Kidney glomerular epithelial cell (primary cell): ENCODE measurements at places on chromosomes 3 and 15.
A peak's percentile ranks its signal among the peaks of the same experiment; 100 is the strongest.

DNA sequence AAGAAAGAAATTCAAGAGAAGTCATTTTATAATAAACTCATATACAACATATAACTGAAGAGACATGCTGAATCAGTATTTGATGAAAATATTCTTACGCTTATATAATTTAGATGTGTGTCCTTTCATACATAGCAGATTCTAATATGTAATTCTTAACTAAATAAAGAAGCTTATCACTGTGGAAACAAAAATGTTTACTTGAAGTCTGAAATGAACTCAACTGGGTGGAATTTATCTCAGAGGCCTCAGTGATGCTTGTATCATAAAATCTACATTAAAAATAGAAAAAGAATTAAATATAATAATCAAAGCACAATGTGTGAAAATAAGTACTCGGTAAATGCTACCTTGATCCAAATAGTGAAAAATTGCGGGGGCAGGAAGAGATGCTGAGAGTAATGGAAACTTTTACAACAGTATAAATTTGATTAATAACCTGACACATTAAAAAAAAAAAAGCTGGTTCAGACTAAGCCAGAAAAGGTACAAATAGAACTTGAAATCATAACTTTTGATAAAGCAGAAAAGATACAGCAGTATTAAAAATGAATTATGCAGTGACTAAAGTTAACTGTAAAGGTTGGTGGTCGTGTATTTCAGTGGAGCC is 12.0 kb upstream of the CBLB start:
- DNase-seq = no peak

GRCh38 chr15:89799011-89799911 is 15.4 kb downstream of the ANPEP start:
- peak; percentile 38 for DNase-seq

DNA sequence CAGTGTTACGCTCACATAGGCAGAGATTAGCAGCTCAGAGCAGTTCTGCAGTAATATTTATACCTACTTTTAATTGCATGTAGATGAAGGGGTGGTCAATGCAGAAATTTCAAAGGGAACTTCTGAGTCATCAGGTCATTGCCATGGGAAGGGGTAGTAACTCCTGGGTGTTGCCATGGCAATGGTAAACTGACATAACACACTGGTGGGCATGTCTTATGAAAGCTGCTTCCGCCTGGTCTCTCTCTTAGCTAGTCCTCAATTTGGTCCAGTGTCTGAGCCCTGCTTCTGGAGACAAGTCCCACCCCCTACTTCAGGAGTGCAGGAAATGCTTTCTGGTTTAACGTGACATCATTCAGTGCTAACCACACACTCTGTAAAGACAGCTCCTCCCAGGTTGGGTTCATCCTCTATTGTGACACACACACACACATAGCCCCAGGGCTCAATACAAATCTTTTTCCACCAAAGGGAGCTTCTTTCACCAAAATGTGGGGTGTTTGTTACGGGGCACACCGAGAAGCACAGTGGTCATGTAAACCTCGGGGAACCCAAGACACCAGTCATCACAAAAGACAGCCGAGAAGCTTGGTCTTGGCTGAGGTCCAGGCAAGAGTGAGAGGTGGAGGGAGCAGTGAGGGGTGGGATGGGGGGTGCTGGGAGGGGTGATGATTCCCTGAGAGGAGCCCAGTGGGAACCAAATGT is 74.5 kb downstream of the TLE3 start:
- peak; percentile 64 for DNase-seq

DNA sequence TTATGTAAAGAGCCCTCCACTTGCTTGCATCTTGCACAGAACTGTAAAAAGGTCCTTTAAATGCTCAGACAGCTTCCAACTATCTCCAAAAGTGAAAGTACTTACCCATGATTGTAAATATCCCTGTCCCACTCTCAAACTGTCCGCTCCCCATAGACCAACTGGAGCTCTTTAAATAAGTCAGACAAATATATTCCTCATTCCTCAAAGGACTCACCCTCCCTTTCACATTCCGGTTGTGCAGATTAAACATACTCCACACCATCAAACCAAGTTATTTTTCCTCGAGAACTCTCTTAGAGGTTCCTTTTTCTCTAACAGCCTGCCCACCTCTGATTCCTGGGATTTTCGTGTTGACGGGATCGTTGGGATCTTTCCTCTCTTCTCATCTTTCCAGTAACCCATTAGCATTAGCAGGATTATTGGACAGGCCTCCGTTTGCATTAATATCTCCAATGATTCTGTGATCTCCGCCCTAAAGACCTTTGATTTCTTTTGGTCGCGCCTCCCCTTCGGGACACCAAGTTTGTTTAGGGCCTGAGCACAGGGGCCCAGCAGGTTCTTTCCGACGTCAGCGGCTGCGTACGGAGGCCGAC is 763 bp downstream of the GOLGB1 start:
- peak; percentile 56 for DNase-seq

GRCh38 chr15:55774113-55774970 is 31.4 kb upstream of the PRTG start:
- DNase-seq = no peak

- no peak for DNase-seq
Observed at GRCh38 chr3:150784747-150785125, 21.8 kb upstream of the SIAH2 start.

- peak; percentile 20 for DNase-seq
Observed at GRCh38 chr3:14949126-14949525, 1.7 kb downstream of the NR2C2 start.

- DNase-seq = no peak
Observed at GRCh38 chr3:143120716-143121240, 1.2 kb downstream of the CHST2 start.

- no peak for DNase-seq
Observed at GRCh38 chr3:42053476-42053875, 37.7 kb upstream of the TRAK1 start.

DNA sequence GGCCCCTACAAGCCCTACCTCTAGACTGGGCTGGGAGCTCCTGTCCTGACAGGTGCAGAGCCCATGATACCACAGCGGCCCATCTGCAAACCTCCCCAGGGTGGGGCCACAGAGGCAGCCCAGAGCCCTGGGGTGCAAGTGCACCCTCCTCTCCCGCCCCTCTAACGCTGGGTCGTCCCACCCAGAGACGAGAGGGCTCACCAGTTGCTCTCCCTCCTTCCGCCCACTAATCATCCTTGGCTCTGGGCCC is 742 bp downstream of the TNK2 start:
- DNase-seq = no peak

GRCh38 chr3:48938689-48939088 is 20.0 kb downstream of the ARIH2 start:
- no peak for DNase-seq

GRCh38 chr15:101813803-101814534 is 2.0 kb downstream of the OR4F15 start:
- peak; percentile 78 for DNase-seq

DNA sequence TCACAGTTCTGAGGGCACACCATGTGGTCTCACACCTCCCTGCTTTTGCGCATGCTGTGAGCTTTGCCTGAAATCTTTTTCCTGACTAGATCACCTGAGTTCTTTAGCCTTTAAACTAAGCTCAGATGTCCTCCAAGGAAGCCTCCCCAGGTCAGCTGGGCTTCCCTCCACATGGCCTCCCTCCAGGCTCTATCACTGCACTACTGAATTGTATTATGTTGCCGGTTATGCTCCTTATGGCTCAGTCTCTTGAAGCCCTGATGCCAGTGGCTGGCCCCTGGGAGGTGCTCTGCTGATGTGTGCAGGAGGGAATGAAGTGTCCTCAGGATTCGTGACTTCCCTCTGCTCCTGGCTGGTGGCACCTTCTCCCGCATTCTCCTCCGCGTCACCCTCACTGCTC is 93.3 kb upstream of the BLM start:
- DNase-seq = no peak

DNA sequence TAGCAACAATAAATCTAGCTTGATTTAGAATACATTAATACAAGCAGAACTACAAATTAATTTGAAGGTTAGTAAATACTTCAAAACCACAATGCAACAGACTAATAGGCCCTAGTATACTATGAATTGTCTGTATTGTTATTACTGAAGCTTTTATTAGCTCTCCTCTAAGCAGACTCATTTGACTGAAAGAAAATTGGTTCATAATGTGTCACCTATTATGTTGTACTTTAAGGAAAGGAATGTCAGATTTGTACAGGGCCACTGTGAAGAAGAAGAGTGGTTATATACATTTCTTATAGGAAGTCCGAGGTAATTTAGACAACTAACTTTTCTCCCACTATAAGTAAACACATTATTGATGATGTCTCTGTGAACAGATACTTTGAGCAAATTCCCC is 954.5 kb downstream of the ZPLD1 start:
- peak; percentile 22 for DNase-seq

DNA sequence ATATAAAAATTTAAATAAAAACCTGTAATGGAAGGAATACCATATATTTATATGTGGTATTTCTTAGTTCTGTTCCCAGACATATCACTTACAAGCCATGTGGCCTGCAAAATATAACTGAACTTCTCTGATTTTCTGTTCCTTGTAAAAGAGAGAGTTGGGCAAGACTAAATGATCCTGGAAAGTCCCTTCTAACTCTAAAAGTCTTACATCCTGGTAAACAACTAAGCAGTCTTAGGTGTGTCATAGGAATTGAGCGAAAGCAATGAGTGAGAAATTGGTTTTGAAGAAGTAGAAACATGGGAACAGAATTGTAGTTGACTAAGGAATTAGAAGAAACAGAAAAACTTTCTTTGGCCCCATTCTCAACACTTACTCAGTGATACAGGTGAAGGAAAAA is 25.3 kb upstream of the IL20RB start:
- DNase-seq = peak; percentile 13

- DNase-seq = no peak
Observed at GRCh38 chr3:81097889-81098288, 663.6 kb downstream of the GBE1 start.

- no peak for DNase-seq
Observed at GRCh38 chr3:169505577-169506230, 157.8 kb downstream of the MECOM start.

GRCh38 chr3:88640581-88640980 is 466.8 kb upstream of the EPHA3 start:
- no peak for DNase-seq

- no peak for DNase-seq
Observed at GRCh38 chr3:114527036-114527644, 233.3 kb downstream of the TIGIT start.

- no peak for DNase-seq
Observed at GRCh38 chr15:97678656-97679055, 281.8 kb upstream of the ARRDC4 start.

GRCh38 chr3:132659365-132660051 is at the start of gene ACAD11:
Gene ACAD11 (minus strand): TSS chr3:132659809. CDS start chr3:132659751, 58 bp downstream.
- DNase-seq = peak; percentile 73

DNA sequence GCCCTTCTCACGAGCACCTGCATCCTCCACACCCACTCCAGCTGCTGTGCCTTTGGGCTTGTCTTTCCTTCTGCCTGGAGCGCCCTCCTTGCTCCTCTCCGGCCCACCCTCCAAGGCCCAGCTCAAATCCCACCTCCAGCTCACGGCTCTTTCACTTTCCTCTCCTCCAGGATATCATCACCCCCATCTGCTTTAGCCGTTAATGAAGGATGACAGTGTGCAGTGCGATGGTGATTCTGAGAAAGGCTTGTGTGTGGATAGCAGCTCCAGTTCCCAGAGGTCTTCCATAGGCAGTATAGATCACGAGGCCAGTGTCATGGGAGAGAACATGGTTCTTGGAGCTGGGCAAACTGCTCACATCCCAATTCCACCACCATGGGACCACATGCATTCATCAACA is 237.4 kb downstream of the TLE3 start:
- no peak for DNase-seq

- no peak for DNase-seq
Observed at GRCh38 chr3:346186-346585, 149.6 kb downstream of the CHL1 start.

GRCh38 chr15:29074045-29074444 is 188.3 kb downstream of the APBA2 start:
- no peak for DNase-seq

GRCh38 chr3:116316771-116317170 is 128.5 kb downstream of the LSAMP start:
- no peak for DNase-seq

DNA sequence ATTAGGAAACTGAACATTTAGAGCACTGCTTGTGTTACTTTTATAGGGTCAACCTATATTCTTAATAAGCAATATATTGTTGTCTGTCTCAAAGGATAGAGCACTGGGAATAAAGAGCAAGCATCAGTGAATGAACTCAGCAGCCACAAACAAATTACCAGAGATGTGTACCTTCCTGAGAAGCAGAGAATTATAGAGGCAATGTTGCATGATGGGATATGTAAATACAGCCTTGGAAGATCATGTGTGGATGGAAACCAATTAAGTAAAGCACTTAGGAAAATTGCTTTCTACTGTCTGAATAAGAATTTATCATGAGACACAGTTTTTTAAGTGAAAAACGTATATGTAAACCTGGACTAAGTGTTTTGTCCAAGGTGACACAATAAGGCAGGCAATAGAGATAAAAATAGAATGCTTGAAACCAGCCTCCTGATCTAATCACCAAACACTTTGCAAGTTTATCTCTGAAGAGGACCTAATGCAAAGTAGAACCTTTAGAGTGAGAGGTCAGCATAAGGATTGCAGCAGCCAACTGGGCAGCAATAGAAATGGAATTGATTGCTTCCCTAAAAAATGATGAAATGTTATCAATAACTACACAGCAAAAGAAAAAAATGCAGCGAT is 848.0 kb downstream of the TUSC7 start:
- no peak for DNase-seq

GRCh38 chr3:17179381-17180205 is 294.8 kb downstream of the PLCL2 start:
- no peak for DNase-seq

- no peak for DNase-seq
Observed at GRCh38 chr3:144636833-144637232, 665.2 kb downstream of the DIPK2A start.

GRCh38 chr15:70082281-70082900 is 15.3 kb downstream of the TLE3 start:
- no peak for DNase-seq

- DNase-seq = no peak
Observed at GRCh38 chr15:49712846-49713450, 92.1 kb downstream of the DTWD1 start.

DNA sequence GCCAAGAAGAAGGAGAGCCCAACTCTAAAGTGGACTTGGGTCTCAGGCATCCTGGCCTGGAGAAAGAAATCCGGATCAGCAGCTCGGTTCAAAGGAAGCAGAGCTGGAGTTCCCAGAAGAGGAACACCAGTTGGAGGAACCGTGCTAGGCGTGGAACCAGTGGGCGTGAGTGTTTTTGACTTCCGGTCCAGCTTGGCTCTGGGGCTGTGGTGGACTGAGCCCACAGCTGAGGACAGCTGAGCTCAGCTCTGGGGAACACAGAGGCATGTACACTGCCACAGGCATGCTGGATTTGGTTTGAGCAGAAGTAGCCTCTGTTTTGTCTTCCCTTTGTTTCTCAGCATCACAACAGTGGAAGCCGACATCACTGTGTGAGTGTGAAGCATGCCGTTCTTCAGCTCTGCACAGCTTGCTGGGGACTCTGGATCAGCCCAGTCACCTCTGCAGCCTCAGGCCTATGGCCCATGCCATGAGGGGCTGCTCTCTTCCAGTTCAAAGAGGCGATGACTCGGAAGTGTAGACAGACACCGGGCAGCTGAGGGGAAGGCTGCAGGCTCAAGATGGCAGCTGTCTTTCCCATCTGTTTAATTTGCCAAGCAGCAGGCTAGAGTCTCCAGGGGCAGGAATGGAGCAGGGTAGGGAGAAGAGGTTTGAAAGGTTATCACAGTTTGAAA is 185.8 kb upstream of the UBE3A start:
- no peak for DNase-seq

- no peak for DNase-seq
Observed at GRCh38 chr15:70936326-70936725, 43.7 kb downstream of the LRRC49 start.

GRCh38 chr15:56719774-56720555 is 13.3 kb downstream of the ZNF280D start:
- no peak for DNase-seq

GRCh38 chr15:79778378-79778990 is 118.3 kb downstream of the MTHFS start:
- DNase-seq = no peak
